ENCODE measurements at places on chromosomes 11 and 22.

DNA sequence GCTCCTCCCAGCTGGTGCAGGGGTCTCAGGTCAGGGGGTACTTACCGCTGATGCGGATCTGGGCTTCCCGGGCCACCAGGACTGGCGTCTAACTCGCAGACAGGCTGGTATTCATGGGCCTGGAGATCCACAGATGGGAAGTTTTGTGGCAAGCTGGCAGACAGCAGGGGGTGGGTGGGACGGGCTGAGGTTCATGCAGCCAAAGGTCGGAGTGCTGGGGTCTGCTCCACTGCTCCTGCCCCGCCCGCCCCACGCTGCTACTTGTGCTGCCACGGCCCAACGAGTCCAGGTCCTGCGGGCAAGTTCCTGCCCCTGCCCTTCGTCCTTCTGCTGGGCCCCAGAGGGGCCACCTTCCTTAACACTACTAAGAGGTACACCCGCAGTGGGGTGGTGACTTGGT is 3.1 kb downstream of the ACY3 start:
- no peak for DNase-seq

DNA sequence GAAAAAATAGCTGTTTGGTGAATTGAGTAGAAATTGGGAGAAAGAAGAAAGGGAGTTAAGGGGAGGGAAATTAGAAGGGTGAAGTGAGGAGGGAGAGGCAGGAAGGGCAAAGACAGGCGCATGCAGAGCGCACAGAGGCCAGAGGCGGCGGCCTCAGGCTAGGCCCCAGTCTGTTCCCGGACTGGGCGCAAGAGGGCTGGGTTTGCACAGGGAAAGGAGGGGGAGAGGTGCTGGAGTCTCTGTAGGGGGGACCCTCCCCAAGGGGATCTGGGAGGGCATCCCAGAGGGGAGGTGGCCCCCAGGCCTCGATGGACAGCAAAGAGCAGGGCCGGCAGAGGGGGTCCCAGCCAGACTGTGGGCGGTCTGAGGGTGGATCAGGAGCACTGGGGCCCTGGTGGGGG is 1.3 kb upstream of the FLRT1 start:
- no peak for DNase-seq

DNA sequence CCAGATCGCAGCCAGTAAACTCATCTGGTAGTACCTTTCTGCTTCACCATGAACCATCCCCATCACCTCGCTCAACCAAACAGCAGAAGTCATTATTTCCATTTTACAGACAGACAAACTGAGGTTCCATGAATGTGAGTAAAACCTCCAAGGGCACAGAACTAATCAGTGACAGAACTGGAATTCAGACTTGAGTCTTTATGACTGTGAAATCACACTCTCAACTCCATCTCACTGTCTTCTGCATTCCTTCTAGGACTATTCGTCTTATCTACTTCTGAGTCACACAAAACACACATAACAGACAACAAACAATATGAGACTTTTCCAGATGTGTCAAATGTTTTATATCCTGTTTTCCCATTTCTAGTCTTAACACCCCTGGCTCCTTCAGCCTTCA is 9.3 kb upstream of the NUP50 start:
- no peak for DNase-seq

DNA sequence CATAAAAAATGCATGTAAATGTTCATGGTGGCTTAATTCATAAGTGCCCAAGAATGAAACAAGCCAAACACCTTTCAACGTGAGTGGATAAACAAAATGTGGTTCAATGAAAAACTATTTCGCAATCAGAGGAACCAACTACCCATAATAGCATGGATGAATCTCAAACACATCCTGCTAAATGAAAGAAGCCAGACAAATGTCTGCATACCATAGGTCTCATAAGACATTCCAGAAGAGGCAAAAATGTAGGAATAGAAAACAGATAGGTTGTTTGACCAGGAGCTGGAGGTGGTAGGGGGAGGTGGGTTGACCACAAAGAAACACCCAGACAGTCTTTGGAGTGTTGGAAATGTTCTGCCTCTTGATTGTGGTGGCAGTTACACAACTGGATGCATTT is 13.2 kb upstream of the OSBPL5 start:
- DNase-seq, result no peak

DNA sequence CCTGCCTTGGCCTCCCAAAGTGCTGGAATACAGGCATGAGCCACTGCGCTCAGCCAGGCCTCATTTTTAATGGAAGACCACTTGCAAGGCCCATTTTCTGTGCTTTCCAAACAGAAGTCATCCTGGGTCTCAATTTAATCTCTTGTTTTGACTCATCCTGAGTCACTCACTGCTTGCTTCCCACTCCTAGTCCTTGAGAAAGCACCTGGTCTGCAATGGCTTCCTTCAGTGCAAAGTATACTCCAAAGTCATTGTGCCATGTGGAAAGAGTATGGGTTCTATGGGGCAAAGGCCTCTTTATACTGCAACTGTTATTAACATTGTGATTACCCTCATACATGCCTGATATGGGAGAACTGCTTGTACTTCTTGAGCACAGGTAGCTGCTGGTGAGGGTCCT is 18.3 kb upstream of the SLC5A1 start:
- no peak for DNase-seq

DNA sequence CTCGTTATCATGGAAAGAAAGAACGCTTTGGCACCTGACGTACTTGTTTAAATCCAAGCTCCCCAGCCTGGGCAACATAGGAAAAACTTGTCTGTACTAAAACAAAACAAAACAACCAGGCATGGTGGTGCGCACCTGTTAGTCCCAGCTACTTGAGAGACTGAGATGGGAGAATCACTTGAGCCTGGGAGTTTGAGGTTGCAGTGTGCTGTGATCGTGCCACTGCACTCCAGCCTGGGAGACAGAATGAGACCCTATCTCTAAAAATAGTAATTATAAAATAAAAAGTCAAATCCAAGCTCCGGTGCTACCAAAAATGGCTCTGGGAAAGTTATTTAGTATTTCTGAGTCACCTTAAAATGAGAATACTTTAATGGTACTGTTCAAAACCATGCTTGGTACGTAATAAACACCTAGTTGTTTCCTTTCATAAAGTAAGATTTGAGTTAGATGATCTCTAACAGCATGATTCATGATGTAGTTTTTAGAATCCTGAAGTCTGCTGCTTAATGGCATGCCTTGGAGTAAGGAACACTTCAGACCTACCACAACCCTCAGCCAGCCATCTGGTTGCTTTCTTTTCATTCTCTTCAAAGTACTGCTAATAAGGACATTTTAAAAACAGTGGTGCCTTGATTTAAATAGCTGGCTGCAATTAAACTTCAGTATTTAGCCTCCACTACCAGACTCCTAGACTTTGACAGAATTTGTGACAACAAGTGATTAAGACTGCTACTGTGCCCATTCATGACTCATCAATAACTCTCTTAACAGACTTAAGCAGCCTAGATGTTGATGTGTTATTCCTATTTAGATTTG is 8.4 kb downstream of the PPME1 start:
- DNase-seq, result no peak

GRCh38 chr11:69674267-69674885 is 777 bp downstream of the LTO1 start:
- DNase-seq, result no peak

GRCh38 chr22:46535876-46536536 is 1.4 kb downstream of the CELSR1 start:
- DNase-seq, result no peak

DNA sequence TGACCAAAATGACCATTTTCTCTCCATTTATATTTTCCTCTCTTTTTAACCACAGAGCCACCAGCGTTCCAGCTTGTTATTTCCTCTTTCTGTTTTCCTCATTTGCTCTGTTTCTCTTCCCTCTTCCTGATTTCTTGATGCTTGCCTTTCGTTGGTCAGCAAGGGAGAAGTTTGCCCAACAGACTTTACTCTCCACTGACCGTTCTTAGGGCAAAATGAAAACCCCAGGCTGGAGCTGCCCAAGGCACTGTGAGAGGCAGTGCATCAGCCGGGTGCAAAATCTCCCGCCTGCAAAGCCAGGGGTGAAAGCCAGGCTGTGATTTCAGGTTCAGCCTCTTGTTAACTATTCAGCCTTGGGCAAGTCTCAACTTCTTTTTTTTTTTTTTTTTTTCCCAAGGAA is 26.1 kb upstream of the APLP2 start:
- no peak for DNase-seq

DNA sequence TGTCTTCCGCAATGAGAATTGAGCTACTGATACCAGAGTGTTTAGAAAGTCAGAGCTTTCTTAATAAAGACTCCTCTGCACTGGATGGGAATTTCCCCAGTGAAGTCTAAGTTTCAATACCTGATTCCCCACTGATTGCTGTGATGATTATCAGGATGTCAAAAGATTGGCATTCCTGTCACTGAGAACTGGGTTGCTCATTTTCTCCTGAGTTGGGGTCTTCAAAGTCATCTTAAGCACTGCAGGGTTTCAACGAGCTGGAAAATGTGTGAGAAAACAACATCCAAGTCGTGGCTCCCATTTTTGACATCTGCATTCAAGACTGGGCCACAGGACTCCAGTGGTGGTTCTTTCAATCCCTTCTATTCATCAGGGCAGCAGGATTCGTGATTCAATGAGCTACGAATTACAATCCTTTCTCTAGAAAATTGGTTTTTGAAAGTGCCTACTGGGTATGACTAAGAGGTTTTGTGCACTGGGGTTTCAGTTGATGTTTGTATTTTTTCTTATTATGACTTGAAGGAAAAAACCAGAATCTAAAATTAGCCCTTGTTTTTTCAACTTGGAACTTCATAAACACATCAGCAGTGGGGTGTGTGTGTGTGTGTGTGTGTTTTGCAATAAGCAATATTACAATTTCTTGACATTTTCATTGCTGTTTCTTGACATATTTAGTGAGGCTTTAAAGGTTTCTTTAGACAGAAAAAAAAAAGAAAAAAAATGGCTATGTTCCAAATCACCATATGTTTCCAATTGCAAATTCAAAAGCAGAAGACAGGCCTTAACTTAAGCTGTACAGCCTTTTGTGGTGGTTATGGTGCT is 233.0 kb downstream of the FAM76B start:
- no peak for DNase-seq

DNA sequence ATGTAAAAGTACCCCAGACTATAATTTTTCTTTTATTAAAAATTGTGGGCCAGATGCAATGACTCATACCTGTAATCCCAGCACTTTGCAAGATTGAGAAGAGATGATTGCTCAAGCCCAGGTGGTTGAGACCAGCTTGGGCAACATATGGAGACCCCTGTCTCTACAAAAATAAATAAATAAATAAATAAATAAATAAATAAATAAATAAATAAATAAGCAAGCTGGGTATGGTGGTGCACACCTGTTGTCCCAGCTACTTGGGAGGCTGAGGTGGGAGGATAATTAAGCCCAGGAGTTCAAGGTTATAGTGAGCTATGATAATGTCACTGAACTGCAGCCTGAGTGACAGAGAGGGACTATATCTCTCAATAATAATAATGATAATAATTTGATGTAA is 66.1 kb upstream of the CCDC179 start:
- DNase-seq, result no peak

DNA sequence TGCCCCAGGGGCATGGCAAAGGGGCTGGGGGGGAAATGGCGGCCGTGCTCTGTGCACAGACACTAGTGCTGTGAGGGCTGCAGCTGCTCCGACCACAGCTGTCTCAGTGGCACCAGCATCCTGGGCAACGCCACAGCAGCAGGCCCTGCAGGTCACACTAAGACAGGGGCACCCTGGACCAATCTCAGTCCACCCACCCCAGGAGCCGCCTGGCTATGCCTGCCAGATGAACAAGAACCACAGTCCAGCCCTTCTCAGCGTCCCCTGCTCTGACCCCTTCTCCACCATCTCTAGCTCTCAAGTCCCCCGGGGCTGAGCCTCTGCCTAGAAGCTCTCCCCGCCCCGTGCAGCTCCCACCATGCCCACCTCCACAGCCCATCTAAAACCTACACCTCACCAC is 16.5 kb downstream of the TUBGCP6 start:
- DNase-seq, result no peak

DNA sequence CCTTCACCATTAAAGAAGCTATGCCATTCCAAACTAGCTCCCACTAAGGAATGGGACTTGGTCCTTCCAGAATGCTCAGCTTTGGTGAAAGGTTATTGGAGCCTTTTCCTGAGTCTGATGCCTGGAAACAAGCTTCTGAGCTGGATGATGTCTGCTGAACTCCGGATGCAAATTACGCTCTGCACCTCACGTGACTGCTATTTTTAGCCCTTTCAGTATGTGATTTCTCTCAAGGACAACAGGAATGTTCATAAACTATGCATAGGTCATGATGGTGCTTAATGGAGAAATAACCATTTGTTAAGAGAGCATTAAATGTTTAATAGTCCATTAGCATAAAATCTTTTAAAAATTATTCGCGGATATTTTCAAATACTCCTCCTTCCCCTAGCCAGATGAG is 631.4 kb upstream of the KIRREL3 start:
- no peak for DNase-seq

- no peak for DNase-seq
These were observed 9.2 kb downstream of the CCDC34 start for GRCh38 chr11:27353593-27354358.

DNA sequence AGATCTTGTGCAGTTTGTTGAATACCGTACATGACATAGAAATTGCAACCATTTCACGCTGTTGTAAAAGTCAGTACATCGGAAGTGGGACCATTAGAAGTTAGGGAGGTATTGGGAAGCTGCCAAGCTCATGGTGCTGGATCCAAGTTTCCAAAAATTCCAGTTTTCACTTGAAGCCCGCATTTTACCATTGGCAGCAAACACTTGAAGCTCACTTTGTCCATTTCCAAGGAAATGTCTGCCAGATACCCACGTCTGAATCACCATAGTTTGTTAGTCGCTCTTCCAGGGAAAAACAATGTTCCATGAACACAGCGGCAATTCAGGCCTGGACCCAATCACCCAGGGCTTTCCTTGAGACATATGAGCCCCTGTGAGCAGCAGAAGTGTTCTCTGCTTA is 22.6 kb upstream of the PARVB start:
- no peak for DNase-seq

GRCh38 chr11:56889986-56890385 is 98.7 kb upstream of the OR5AK2 start:
- DNase-seq, result no peak

DNA sequence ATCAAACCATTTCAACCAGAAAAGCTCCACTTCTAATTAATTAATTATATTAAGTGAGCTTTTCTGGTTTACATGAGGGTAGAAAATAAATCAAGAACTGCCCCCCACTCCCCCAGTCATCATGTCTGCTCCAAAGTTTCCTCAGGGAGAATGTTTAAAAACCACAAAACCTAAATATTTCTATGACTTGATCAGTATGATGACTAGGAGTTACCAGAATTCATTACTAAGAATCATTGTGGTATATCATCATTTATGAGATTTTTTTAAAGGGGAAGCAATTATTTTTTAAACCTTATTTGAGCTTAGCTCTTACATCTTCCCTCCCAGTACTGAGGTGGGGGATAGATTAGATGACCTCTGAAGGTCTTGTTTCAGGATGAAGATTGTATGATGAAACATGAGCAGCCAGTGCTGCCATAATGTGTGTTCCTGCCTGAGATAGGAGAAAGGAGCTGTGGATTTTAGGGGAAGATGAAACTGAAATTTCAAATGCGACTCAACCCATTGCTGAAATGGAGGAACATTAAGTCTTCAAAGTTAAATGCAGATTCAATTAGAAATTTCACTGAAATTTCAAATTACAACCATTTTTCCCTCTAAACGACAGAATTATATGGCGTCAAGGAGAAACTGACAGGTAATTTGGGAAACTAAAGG is 401.3 kb upstream of the CADM1 start:
- DNase-seq, result no peak

All from T-helper 9 cell (primary cell).